Lung (tissue), 17 donors: ENCODE measurements at places on chromosomes 12 and 14.

DNA sequence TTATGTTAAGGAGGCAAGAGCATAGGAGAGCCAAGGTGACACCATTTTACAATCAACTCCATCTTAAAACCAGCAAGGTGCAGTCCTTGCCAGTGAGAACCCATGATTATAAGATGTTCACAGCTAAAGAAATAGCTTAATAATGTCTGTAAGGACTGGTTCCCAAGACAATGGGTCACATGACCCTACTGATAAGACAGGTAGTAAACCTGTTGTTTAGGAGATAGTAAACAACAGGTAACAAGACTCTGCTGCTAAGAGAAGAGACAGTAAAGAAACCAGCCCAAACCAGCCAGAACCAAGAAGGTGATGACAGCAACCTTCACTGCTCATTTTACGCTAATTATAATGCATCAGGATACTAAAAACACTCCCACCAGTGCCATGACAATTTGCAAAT is 23.2 kb upstream of the BCAT1 start:
- DNase-seq = no peak

GRCh38 chr14:104931771-104932675 is 7.3 kb downstream of the PLD4 start:
- no peak for DNase-seq

GRCh38 chr12:93895089-93895445 is 217.9 kb downstream of the CRADD start:
- DNase-seq = no peak

DNA sequence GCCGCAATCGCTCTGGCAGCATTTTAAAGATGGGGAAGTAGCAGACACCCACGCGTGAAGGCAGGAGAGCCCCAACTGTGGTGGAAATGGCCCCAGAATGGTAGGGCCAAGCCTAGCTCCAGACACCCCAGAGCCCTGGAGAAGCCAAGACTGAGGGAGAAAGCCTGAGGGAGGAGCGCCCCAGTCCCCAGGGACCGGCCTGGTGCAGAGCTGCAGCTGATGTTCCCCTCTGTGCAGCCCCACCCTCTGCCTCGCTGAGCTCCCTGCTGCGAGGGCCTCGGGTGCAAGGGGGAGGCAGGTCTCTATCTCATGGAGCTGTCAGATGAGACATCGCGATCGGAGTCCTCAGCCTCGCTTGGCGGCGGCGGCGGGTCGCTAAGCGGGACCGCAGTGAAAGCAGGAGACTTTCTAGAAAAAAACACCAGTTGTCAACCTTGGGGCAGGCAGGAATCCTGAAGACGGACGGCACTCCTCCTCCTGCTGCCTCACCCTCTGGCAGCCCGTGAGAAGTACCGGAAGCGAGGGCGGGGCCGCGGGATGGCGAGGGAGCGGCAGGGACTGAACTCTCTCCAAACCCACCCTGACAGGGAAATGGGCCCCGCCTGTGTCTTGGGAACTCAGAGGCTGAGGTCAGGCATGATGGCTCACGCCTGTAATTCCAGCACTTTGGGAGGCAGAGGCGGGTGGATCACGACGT is 6.0 kb downstream of the GAPDH start:
- peak; percentile 91 for DNase-seq

- peak; percentile 75 for DNase-seq
These were observed 49.7 kb downstream of the CYP46A1 start for GRCh38 chr14:99733540-99734405.

DNA sequence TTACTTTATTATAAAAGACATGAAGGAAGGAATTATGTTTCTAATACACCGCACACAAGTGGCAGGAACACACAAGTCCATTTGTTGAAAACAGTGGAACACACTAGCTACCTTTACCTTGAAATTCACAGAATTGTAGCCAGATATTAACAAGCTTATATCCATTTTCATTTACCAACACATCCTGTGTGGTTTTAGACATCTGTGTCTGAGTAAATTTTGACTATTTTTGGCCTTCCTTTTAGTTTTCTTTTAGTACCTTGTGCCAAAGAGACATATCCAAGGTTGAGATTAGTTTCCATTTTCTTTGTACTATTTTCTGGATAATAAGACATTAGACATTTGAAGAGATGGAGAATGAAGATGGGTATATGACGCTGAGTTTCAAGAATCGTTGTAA is at the start of gene KLRF2:
KLRF2 (plus strand) TSS at position 244 of the 400 bp plus-strand sequence; CDS start at position 351, 107 bp downstream.
- no peak for DNase-seq

DNA sequence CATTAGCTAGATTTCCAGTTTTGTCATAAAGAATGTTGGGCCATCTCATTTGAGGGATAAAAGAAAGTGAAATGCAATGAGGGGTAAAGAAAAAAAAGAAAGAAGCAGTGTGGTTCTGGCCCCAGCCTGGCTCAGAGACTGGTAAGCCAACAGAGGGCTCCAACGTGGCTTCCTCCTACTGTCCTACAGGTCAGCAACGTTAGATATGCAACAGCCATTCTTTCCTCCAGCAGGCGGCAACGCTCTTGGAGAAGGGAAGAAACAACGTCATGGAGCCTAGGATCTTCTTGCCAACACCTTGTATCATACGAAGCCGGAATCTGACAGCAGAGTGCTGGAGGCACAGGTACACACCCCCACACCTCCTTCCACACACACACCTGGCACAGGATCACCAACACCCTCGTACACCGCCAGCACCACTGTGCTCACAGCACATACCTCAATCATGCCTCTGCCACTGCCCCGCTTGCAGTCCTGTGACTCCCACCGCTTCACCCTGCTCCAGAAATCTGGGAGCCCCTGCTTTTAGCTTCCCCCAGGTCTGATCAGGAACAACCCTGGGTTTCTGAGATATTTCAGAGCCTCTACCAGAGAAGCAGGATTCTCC is 102.8 kb downstream of the RPAP3 start:
- DNase-seq = no peak

GRCh38 chr12:119687879-119688278 is 19.9 kb downstream of the PRKAB1 start:
- DNase-seq = no peak

DNA sequence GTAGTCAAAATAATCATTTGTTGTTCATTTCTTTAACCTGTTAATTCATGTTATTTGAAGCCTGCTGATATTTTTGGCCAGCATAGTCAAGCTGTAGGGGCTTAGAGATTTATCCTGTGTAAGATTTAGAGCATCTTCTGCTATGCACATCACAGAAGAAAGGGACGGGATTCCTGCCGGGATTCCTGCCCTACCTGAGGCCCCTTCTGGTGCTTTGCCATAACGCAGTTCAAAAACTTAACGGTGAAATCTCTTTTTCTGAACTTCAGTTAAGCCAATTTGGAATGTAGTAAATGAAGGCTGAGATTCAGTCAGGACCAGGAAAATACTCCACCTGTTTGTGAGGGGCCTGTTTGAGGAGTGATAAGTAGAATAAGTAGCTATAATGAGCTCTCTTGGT is 50.7 kb upstream of the TMEM260 start:
- no peak for DNase-seq

- no peak for DNase-seq
These were observed 802.7 kb downstream of the SLC16A7 start for GRCh38 chr12:60398547-60398946.

DNA sequence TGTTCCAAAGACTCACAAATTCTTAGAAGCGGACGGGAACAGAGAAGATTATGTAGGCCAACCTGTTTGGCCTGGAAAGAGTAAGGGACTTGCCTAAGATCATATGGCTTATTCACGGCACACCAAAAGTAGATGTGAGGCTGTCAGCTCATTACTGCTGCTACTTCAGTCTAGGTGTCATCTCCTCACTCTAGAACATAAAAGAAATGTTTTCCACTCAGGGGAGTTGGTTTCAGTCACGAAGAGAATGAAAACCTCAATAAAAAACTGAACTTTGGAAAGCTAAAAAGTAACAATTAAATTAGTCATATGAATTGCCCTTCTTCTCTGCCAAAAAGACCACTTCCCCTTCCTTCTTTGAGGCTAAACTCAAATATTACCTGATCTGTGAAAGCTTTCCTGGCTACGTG is 658 bp upstream of the CEP128 start:
- DNase-seq = no peak

DNA sequence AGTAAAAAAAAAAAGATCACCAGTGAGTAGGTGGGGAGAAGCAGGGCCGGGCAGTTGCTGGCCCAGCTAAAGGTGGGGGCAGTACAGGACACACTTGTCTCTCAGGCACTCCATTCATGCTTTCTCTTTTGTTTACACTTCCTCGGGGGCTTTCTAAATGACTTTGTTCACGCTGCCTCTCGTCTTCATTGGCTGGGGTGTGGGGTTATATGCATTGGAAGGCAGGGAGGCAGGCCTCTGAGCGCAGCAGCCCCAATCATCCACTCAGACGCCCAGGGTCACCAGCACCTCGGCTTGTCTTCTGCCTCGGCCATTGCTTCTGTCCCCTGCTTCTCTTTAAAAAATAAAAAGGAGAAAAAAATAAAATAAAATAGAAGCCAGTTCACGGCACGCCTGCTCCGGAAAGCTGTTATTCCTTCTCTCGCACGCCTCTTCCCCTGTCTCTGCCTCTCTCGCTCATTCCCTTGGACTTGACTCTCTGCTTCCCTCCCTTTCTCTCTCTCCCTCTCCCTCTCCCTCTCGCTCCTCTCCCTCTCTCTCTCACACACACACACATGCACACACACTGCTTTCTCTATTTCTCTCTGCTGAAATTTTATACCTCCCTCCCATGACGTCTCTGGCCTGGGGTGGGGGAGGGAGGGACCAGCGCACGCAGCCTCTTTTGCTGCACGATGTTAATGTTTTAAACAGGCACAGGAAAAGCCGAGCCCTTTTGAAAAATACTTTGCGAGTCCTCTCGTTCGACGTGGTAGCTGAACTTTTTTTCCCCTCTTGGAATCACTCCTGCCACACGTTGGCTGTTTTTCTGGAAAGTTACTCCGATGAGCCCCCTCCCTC is at the start of gene TGFB3:
TGFB3 (minus strand) TSS at position 570 of the 840 bp plus-strand sequence. CDS start 1,102 bp downstream, outside the sequence.
- DNase-seq = peak; percentile 97
